NCI-H2081 (cell line): ENCODE measurements at places on chromosomes 3 and 15.
A peak's percentile ranks its signal among the peaks of the same experiment; 100 is the strongest.

GRCh38 chr3:147421184-147421912 is 12.2 kb downstream of the ZIC1 start:
- DNase-seq, result no peak

DNA sequence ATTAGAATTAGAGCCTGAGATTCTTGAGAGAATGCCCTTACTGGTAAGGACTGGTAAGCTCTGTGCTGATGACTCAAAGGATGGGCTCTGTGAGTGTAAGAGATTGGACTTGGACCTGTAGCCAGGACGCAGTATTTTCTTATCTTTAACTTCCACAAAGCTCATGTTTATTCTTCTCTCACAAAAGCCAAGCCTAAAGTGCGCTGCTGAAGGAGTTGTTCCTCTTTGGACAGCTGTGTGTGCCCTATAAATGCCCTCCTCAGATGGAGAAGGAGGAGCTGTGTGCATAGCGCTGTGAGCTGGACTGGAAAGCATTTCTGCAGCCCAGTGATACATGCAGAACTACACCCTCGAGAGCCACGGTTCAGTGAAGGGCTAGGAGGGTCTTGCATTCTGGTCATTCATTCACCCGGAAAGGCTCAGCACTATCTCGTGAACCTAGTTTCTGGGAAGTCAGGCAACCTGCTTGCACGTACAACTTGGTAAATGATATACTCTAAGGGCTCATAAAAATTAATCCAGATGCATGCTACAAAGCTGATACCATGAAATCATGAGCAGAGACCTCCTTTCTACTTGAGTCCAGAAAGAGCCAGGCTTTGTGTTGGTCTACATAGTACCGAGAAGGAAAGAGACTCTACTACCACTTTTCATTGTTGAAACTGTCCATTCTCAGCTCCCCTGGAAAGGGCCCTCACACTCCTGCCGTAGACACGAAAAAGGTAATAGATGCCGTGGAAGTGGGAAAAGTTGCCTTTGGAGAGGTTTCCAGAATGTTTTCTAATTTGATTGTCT is 103.0 kb upstream of the TBL1XR1 start:
- DNase-seq, result no peak

DNA sequence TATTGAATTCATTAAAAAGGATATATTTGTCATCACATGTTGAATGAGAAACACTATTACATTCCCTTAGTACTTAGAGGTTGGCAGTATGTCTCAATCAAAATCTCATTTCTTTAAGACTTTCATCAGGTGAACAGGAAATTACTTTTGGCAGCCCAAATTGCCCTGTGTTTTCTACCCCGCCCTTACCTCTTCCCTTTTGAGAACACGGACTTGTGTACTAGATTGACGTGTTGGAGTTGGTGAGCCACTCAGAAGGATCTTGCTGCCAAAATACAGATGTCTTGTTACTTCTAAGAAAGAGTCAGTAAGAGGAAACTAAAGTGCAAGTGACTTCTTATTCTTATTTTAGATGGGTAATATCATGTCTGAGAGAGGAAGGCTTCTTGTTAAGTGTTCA is 386.9 kb downstream of the FEZF2 start:
- DNase-seq, result no peak

GRCh38 chr15:44427756-44428724 is 611 bp downstream of the CTDSPL2 start:
- peak; percentile 77 for DNase-seq

DNA sequence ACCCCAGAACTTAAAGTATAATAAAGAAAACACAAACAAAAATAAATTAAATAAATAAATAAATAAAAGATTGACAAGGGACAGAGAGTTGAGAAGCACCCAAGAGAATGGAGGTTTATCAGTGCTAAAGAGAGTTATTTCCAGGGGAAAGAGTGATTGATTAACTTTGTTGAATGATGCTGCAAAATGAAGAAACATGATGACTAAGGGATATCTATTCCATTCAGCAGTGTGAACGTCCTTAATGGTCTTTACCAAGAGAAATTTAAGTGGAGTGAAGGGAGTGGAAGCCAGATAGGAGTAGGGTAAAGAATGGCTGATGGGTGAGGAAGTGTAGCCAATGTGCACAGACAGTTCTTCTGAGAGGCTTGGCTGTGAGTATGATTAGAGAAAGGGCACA is 11.1 kb downstream of the REC114 start:
- no peak for DNase-seq

DNA sequence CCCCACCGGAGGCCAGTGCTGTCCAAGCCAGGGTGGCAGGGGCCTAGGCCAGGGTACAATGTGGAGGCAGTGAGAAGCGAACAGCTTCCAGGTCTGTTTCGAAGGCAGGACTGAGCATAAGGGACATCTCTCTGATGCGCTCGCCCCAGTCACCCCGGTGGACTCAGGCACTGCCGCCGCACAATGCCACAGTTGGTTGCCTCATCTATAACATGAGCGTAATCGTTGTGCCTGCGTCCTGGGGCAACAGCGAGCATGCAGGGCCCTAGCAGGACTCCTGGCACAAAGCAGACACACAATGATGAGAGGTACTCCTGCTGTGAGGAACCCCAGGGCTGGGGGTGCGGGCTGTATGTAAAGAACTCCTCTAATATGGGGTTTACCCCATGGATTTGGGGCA is 14.1 kb downstream of the HRH1 start:
- DNase-seq, result no peak

- no peak for DNase-seq
These were observed 46.9 kb downstream of the WNT5A start for GRCh38 chr3:55440104-55440708.

- no peak for DNase-seq
These were observed 21.0 kb upstream of the PCSK6 start for GRCh38 chr15:101510212-101511197.

GRCh38 chr15:75590239-75590638 is 11.1 kb upstream of the PTPN9 start:
- no peak for DNase-seq

GRCh38 chr15:78682004-78682651 is 41.1 kb upstream of the CHRNB4 start:
- DNase-seq, result no peak

- DNase-seq, result no peak
These were observed 316.3 kb downstream of the OXSM start for GRCh38 chr3:26106228-26106627.

DNA sequence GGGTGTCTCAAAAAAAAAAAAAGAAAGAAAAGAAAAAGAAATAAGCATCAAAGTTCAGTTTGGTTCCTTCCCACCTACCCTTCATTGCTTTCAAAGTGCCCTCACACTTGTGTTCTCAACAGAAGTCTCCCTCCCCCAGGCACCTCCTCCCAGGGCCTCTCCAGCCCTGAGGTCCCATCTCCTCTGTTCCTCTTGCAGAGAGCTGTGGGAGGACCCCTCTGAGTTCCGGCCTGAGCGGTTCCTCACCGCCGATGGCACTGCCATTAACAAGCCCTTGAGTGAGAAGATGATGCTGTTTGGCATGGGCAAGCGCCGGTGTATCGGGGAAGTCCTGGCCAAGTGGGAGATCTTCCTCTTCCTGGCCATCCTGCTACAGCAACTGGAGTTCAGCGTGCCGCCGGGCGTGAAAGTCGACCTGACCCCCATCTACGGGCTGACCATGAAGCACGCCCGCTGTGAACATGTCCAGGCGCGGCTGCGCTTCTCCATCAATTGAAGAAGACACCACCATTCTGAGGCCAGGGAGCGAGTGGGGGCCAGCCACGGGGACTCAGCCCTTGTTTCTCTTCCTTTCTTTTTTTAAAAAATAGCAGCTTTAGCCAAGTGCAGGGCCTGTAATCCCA is 6.1 kb downstream of the CYP1A2 start:
- DNase-seq, result no peak

GRCh38 chr3:31891876-31892455 is 89.1 kb downstream of the OSBPL10 start:
- DNase-seq, result no peak

GRCh38 chr15:101028772-101029438 is 109.7 kb downstream of the LRRK1 start:
- no peak for DNase-seq

DNA sequence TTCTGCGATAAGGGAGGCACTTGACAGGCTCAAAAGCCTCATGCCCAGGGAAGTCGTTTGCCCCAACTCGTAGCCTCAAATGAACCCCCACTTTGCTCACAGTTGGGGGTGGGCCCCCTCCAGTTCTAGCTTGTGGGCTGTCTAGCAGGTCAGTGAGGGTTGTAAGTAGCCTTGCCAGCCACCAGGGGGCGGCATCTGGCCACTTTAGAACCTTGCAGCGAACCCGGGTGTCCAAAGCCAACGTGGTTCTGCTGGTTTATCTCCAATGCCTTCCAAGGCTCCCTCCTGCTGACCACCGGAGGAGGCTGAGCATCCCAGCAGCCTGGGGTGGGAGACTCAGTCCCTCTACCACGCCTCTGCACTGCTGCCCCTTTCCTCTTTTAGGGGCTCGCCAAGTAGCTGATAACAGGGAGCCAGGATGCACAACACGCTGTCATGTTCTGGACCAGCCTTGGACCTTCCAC is 9.2 kb upstream of the RBSN start:
- peak; percentile 64 for DNase-seq

DNA sequence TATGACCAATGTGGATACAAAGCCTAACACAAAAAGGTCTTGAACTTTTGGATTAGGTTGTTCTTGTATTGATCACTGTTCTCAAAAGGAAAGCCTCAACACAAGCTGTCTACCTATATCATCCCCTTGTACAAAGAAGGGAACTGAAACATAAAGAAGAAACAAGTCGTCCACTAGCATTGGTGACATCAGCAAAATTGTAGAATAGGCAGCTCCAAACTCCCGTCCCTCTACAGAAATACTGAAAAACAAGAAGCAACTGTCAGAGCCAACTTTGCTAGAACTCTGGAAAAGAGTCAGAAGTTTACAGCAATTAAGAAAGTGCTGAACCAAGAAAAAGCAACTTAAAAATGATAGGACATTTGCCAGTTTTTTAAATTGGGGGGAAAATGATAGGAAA is 7.5 kb upstream of the NR1I2 start:
- DNase-seq, result no peak

- DNase-seq, result no peak
These were observed 83.5 kb downstream of the PCSK6 start for GRCh38 chr15:101406036-101406435.

GRCh38 chr3:77746892-77747291 is 707.0 kb downstream of the ROBO2 start:
- DNase-seq, result no peak

DNA sequence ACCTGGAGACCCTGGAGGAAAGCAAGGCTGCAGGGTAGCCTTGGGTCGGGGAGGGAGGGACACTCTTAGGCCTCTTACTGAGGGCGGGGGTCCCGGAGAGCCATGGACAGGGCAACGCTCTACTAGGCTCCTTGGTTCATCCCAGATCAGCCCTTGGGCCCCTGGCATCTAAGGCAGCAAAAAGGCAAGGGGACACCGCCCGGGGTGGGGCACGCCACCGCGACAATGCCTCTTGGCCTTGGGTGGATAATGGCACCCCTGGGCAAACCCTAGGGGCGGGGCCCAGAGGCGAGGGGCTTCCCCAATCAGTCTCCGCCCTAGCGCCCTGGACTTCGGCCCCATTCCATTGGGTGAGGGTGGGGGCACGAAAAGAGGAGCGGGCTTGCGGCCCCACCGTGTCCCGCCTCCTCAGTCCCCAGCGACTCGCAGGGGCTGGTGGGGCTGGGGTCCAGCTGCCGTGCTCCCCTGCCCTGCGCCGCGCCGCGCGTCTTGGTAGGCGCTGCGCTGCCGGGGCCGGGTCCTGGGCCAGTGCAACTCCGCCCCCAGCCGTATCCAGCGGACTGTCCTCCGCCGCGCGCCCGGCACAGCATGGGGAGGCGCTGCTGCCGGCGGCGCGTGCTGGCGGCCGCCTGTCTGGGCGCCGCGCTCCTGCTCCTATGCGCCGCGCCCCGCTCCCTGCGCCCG is at the start of gene CHST13:
Gene CHST13 (plus strand): TSS at position 411 of the 684 bp plus-strand sequence. CDS start 178 bp downstream, at position 589.
- peak; percentile 36 for DNase-seq

- no peak for DNase-seq
These were observed 19.8 kb downstream of the RLBP1 start for GRCh38 chr15:89201465-89202005.

GRCh38 chr3:196423044-196423781 is 9.0 kb downstream of the UBXN7 start:
- peak; percentile 60 for DNase-seq

- no peak for DNase-seq
These were observed 166.9 kb downstream of the ULK4 start for GRCh38 chr3:41794748-41795589.

GRCh38 chr15:52715411-52715810 is 36.2 kb upstream of the ATOSA start:
- DNase-seq, result no peak

GRCh38 chr3:115876876-115877614 is 253.7 kb downstream of the GAP43 start:
- peak; percentile 32 for DNase-seq

DNA sequence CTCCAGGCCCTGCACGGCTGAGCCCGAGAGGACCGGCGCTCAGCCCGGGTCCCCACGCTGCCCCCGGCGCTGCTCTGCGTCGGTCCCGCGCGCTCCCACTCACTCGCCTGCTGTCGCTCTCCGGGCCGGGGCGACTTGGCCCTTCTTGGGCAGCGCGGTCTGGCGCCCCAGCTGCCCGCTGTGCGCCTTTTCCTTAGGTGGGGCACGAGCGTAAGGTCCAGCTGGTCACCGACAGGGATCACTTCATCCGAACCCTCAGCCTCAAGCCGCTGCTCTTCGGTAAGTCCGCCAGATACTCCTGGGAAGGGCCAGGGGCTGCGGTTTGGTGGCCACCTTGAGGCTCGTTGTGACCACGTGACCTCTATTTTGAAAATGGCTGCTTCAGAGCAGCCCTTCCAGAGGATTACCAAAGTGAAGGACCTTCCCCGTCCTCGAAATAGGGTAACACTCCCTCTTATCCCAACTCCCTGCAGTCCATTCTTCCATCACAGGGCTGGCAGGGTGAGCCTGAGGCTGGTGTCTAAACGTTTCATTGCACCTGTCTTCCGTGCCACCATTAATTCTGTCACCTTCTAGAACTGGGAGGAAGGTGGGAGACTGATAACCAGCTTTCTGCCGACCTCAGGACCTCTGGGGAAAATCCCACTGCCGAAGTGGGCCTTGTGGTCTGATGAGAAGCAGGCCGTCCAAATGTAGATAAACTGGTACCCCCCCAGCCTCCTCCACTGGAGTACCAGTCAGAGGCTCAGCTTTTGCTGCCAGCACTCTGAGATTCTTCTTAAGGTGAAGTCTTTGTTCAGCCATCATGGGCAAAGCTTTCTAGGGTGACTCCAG is 812 bp downstream of the P4HTM start:
- no peak for DNase-seq

DNA sequence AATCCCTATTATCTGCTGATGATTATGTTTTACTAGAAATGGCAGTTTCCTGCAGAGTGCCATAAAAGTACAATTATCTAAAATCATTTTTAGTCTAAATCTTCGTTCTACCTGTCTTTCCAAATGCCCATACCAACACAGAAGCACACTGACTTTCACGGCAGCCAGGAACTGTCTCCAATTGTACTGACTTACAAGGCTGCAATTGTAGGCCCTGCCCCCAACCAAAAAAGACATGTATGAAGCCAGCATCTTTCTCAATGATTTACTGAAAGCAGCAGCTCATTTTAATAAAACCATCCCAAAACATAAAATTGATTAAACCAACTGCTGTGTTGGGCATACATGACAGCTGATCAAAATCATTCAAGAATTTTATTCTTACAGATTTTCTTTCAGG is 119.0 kb downstream of the TBC1D5 start:
- no peak for DNase-seq
